ENCODE measurements at places on chromosomes 1 and 21. TPM values are rescaled to one million over a fixed set of nuclear protein-coding genes. Genes with fewer than 3 reads are reported as not detected.

The CYYR1 gene
- not detected for total RNA-seq

The TNFRSF14 gene
- 25.9 TPM for total RNA-seq

The LCE2C gene
- not detected for total RNA-seq

The RPE65 gene
- total RNA-seq, result not detected

The AMY2A gene
- not detected for total RNA-seq

The HAO2 gene
- not detected for total RNA-seq

All from myometrial cell (primary cell).